Umbilical cord (tissue), 2 donors: ENCODE measurements at places on chromosomes 3 and 15. TPM values are rescaled to one million over a fixed set of nuclear protein-coding genes. Genes with fewer than 3 reads are reported as not detected.

GOLGA6C gene
- not detected for total RNA-seq

MME gene
- 962 TPM for total RNA-seq

XXYLT1 gene
- 21.4 TPM for total RNA-seq

MYL3 gene
- 2.9 TPM for total RNA-seq

CLRN1 gene
- 3.4 TPM for total RNA-seq

RUVBL1 gene
- 29.4 TPM for total RNA-seq

DNA sequence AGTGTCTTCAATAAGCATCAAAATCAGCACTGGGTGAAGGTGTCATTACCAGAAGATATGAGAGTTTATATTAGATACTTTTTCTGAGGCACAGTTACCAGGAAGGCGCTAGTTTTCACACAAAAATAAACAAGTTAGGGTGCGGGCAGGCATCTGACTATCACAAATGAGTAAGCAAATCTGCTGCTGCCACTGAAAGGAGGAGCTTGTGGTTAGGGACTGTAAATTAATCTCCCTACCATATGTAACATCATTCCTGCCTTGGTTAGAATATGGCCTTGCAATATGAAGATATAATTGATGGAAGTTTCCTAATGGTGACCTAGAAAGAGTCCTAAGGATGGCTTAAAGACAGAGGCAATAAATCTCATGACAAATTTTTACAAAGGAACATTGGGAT, 19.5 kb upstream of the EID1 start:
- no peak for DNase-seq

DNA sequence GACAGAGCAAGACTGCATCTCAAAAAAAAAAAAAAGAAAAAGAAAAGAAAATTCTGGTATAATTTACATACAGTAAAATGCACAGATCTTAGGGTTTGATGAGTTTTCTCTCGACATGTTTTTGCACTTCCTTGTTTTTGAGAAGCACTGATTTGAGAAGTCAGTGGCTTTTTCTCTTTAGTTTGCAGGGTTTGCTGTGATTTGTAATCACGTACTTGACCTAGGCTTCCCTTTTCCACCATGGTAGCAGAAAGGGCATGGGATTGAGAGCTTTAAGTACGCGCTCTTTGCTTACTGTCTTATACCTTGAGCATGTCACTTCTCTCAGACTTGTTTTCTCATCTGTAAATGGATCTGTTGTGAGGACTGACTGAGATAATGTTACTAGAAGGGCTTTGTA, 4.1 kb downstream of the VHL start:
- peak; percentile 10 for DNase-seq

DNA sequence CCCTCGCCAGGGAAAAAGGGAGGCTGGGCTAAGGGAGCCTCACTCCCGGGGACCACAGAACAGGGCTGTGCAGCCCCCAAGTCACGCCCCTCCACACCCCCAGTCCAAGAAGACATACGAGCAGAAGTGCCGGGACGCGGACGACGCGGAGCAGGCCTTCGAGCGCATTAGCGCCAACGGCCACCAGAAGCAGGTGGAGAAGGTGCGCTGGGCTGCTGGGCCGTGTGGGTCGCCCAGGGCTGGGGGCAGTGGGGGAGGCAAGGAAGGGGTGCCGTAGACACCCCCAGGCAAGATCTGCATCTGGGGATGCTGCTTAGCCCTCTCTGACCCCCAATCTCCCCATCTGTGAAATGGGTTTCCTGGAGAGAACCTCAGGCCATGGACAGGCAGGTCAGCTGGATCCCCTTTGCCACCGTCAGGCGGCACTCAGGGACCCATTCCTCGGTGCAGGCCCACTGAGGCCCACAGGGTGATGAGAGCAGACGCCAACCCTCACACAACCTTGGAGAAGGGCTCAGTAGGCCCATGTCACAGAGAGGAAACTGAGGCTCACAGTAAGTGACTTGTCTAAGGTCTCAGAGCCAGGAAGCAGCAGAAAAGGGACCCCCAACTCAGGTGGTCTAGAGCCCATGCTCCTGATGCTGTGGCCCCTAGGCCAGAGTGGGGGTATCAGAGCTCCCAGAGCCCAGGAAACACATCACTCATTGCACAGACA, 33.7 kb downstream of the PSTPIP1 start:
- no peak for DNase-seq

GRCh38 chr3:4995500-4996053, 16.3 kb downstream of the BHLHE40 start:
- no peak for DNase-seq

- DNase-seq: no peak
These were observed 102.0 kb upstream of the THRB start for GRCh38 chr3:24596626-24597025.

DNA sequence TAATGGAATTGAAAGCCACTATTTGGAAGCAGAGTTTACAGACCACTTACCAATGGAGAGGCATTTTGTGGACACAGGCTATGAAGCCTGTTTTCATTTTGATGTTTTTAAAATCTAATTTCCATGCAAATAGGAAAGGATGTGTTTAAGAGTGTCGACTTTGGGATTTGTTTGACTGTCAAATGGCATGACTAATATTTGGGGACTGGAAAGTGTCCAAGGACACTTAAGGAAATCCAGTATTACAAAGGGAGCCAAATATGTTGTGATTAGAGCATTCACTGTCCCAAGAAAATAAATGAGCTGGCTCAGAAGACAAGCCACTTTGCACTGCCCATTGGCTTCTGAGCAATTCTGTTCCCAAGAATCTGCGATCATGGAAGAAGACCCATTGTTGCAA, 34.0 kb upstream of the SLC6A11 start:
- no peak for DNase-seq

DNA sequence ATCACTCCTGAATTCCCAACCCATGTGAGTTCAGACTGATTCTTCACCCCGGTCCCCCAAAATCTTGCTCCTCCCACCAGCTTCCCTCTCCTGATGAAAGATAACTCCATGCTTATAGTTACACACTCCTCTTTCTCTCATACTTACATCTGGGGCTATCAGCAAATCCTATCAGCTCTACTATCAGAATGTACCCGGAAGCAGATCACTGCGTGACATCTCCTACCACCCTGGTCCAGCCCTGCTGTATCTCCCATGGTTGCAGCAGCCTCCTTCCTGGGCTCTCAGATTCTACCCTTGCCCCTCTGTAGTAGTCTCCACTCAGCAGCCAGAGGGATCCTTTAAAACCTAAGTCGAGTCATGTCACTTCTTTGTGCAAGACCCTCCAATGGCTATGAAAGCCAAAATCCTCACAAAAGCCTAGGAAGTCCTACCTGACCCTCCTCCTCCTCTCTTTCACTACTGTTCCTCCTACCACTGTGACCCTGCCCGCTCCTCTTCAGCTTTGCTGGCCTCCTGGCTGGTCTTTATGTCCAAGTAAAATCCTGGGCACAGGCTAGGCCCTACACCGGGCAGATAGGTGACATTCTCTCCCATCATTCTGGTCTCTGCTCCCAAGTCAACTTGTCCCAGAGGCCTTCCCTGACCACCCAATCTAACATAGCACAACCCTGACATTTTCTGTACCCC, 16.2 kb downstream of the XIRP1 start:
- DNase-seq: no peak
